ENCODE measurements at places on chromosomes 7 and 10.

DNA sequence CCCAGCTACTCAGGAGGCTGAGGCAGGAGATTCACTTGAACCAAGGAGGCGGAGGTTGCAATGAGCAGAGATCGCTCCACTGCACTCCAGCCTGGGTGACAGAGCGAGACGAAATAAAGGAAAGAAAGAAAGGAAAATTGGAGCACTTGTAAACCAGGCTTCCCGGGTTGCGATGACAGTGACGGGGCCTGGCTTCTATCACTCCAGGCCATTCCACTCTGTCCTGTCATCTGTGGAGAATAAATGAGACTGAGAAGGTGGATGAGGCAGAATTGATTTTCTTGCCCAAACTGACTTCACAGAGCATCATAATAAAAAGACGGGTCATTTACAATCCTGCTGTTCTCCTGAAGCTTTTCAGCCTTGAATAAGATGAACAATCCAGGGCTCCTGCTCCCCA, 12.1 kb upstream of the KPNA7 start:
- DNase-seq, result no peak

DNA sequence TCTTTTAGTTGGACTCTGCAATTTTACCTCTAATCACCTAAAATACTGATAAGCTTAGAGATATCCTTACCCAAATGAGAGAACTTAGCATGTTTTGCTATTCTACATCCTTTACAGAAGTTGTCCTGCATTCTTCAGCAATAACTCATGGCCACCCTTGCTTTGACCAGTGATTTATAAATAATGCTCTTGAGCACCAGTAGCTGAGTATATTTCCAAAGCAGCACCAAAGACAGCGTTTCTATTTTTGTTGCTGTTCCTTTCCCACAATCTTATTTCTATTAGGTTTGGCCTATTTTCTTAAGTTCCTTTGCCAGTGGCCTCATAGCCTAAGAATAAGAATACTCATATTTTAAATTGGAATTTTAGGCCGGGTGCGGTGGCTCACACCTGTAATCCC, 15.0 kb downstream of the ARPC1A start:
- DNase-seq, result no peak

DNA sequence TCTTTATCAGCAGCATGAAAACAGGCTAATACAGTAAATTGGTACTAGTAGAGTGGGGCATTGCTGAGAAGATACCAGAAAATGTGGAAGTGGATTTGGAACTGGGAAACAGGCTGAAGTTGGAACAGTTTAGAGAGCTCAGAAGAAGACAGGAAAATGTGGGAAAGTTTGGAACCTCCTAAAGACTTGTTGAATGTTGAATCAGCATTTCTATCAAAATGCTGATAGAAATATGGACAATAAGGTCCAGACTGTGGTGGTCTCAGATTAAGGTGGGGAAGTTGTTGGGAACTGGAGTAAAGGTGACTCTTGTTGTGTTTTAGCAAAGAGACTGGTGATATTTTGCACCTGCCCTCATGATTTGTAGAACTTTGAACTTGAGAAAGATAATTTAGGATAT, 231.2 kb upstream of the KCND2 start:
- DNase-seq, result no peak

GRCh38 chr10:48231699-48232315, 42.7 kb downstream of the FRMPD2 start:
- DNase-seq, result no peak

- DNase-seq, result no peak
Measured at GRCh38 chr10:92750791-92751533, 61.2 kb downstream of the HHEX start.

GRCh38 chr10:121127151-121127906, 276.2 kb downstream of the WDR11 start:
- no peak for DNase-seq

GRCh38 chr10:119320981-119321380, 113.6 kb downstream of the GRK5 start:
- DNase-seq, result no peak

DNA sequence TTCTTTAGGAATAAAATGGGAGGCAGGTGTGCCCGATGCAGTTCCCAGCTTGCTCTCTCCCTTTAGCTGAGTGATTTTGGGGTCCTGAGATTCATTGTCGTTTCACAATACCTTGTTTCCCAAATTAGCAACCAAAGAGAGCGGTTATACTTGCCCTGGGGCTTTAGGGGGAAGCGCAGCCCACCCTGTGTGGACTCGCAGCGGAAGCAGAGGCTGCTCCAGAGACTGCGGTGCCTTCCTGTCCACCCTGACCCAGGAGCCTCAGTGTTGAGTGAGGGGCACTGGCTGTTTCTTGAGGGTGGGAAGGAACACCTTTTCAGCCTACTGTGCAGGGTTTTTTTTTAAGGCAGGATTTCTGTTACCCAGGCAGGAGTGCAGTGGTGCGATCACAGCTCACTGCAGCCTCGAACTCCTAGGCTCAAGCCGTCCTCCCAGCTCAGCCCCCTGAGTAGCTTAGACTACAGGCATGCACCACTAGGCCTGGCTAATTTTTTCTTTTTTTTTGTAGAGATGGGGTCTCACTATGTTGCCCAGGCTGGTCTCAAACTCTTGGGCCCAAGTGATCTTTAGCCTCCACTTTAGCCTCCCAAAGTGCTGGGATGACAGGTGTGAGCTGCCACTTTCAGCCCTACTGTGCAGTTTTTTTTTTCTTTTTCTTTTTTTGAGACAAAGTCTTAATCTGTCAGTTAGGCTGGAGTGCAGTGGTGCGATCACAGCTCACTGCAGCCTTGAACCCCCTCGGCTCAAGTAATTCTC, 67.0 kb downstream of the DNAJB6 start:
- no peak for DNase-seq

DNA sequence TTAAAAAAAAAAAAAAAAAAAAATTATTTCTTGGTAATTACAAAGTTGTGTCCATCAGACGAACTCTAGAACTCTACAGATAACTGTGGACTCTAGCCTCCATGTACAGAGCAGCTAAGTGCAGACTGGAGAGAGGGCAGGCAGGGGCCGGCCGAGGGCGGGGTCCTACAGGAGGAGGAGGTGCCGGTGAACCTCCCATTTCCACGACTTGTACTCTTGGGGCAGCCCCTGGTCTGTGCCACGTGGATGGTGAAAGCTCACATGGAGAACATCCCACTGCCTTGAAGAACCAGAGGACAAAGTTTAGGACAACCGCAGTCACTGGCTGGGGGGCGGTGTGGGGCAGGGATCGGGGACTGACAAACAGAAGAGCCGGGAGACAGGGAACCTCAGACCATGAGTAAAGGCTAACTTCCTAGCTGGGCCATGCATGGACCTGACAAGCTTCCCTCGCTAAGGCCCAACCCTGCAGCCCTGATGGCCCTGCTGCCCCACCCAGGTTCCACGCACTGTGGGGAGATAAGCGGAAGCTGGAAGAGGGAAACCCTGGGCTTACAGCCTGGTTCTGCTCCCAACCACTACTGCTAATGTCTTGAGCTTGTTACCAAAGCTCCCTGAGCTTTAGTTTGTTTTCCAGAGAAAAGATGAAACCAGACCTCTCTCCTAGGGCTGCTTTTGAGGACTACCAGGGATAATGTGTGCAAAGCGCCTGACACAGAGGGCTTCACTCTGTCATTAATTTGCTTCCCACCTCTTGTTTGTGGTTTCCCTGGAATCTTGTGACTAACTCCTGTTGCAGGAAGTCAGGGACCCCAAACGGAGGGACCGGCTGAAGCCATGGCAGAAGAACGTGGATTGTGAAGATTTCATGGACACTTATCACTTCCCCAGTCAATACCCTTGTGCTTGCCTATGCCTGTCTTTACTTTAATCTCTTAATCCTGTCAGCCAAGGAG, 16.1 kb upstream of the SEC61G start:
- no peak for DNase-seq

DNA sequence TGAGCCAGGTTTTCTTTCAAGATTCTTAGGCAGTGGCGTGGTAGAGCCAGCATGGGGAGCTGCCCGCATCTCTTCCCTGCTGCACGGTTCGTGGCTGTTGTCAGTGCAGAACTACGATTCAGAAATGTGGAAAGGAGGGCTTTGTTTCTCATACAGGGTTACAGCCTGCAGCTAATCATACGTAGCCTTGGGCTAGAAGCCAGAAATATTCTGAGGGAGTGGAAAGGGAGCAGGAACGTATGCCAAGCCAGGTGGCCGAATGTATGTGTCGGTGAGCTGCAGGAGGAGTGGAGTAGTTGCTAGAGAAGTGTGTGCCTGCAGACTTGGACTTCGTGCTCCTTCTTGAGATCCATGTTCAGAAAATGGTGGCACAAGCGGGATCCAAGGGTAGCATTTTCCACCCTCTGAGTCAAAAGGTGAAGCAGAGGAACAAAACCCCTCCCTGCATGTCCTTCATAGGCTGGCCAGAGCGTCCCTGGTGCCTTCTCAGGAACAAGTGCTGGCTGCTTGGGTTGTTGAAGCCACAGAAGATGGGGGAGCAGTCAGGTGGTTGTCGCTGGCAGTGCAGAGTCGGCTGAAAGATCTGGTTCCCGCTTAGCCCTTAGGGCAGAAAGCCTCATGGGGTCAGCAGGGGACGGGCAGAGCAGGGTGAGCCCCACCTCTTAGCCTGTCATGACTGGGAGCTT, 40.9 kb downstream of the LANCL2 start:
- DNase-seq, result no peak

- no peak for DNase-seq
Measured at GRCh38 chr7:100510437-100511239, 26.9 kb downstream of the NYAP1 start.

GRCh38 chr7:138845711-138846110, 47.7 kb upstream of the ATP6V0A4 start:
- DNase-seq, result no peak
